ENCODE measurements at places on chromosomes 1 and 21.

GRCh38 chr1:222283147-222283768 is 264.6 kb downstream of the HHIPL2 start:
- DNase-seq, result no peak

- no peak for DNase-seq
Measured at GRCh38 chr1:117897551-117897950, 31.9 kb downstream of the GDAP2 start.

DNA sequence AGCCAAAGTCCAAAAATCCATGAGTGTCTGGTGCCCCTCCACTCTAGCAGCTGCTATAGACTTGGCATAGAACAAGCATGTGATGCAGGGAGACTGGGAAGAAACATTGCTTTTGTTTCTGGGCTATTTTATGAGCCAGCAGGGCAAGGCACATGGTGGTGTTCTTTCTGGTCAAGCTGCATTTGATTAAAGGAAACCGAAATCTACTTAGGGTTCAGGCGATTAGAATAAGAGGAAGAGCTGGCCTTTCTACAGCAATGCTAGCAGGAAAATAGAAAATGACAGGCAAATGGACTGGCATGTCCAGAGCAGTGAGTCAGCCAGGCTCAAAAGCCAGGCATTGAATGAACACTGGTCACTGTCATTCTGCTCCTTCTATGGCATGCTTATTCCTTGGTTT is 28.5 kb upstream of the ARHGAP29 start:
- DNase-seq, result no peak

GRCh38 chr1:229101011-229101871 is 169.7 kb upstream of the RAB4A start:
- no peak for DNase-seq

- DNase-seq, result no peak
Measured at GRCh38 chr21:42250422-42251403, 31.8 kb downstream of the ABCG1 start.

GRCh38 chr1:227961651-227962466 is 14.1 kb upstream of the WNT9A start:
- DNase-seq, result no peak
